ENCODE measurements at places on chromosomes 5 and 9. TPM values are rescaled to one million over a fixed set of nuclear protein-coding genes. Genes with fewer than 3 reads are reported as not detected.
A peak's percentile ranks its signal among the peaks of the same experiment; 100 is the strongest.

DNA sequence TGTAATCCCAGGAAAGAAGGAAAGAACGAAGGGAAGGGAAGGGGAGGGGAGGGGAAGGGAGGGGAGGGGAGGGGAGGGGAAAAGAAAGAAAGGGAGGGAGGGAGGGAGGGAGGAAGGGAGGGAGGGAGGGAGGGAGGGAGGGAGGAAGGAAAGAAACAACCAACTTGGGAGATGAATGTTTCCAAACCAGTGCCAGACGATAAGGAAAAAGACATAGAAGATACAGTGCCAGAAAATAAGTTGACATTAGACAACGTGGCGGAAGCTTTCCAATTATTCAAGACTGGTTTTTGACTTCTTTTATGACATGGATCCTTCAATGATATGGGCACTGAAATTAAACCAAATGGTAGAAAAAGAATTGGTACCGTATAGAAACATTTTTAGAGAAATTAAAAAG is 181.2 kb upstream of the POU5F2 start:
- DNase-seq, result no peak
- H3K4me1 ChIP-seq, result peaks cover 21% of the 10 kb centered on the region
- no peak overlapping the region for H3K4me3 ChIP-seq
- no peaks in the 10 kb centered on the region for H3K27me3 ChIP-seq

DNA sequence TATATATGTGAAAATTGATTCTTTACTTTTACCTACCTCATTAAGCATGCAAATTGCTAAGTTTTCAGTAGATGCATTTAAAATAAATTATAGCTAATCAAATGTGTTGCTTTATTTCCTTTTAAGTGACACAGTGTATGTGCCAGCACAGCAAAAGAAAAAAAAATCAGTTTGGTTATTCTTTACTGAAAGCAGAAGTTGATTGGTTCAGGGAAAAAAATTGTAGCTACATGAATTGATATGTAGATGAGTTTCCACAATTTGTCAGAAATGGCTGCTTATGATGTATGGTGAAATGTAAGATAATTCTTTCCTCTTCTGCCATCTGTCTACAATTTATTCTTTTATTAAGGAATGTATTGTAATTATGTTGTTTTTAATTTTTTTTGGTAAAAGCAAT is 57.8 kb downstream of the PARP8 start:
- no peak overlapping the region for H3K4me3 ChIP-seq
- peaks cover 26% of the 10 kb centered on the region for H3K4me1 ChIP-seq
- no peaks in the 10 kb centered on the region for H3K36me3 ChIP-seq

- H3K4me3 ChIP-seq, result no peak overlapping the region
- no peak overlapping the region for H3K27ac ChIP-seq
- peaks cover 20% of the 10 kb centered on the region for H3K4me1 ChIP-seq
Measured at GRCh38 chr5:104512063-104512825, 949.7 kb upstream of the NUDT12 start.

GRCh38 chr5:52956915-52957747 is 32.0 kb upstream of the ITGA2 start:
- peaks cover 22% of the 10 kb centered on the region for H3K36me3 ChIP-seq
- no peak for DNase-seq
- no peak overlapping the region for H3K27ac ChIP-seq
- H3K4me1 ChIP-seq, result peaks cover 16% of the 10 kb centered on the region
- no peaks in the 10 kb centered on the region for H3K27me3 ChIP-seq

DNA sequence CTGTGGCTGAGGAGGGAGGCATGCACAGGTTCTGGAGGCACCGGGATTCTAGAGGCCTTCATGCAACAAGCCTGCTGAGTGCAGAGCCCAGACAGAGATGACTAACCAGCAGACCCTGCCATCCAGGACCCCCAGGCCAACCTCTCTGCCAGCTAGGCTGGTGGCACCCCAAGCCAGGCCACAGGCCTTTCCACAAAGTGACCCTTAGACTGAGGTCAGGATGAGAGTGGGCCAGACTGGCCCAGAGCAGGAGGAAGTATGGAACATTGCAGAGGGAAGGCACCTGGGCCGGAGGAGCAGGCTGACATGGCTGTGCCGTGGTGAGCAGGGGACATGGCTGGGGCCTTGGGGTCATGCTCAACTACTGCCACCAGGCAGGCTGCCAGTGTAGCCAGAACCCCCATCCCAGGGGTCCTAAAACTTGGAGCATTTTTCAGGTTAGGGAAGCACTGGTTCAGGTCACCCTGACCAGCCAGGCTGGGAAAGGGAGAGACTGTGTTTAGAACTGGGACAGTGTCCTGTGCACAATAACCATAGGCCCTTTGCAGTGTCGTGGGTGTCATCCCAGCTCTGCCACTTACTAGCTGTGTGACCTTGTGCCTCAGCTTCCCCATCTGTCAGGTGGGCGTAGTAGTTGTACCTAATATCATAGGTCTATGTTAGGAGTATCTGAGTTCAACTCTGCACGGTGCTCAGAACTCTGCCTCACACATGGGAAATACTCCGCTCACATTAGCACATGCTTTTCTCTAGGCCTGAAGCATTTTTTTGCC is 17.3 kb downstream of the TCF7 start:
- no peak overlapping the region for H3K27ac ChIP-seq
- peaks cover 12% of the 10 kb centered on the region for H3K4me1 ChIP-seq
- no peak overlapping the region for H3K4me3 ChIP-seq
- H3K27me3 ChIP-seq, result no peaks in the 10 kb centered on the region

GRCh38 chr9:113395000-113395861 is 5.9 kb downstream of the ALAD start:
- no peak overlapping the region for H3K4me3 ChIP-seq
- no peak overlapping the region for H3K27ac ChIP-seq
- no peaks in the 10 kb centered on the region for H3K27me3 ChIP-seq
- DNase-seq, result no peak

- H3K4me3 ChIP-seq, result no peak overlapping the region
- H3K27me3 ChIP-seq, result no peaks in the 10 kb centered on the region
- no peaks in the 10 kb centered on the region for H3K36me3 ChIP-seq
Measured at GRCh38 chr5:28408186-28408585, 1369.8 kb upstream of the CDH9 start.

DNA sequence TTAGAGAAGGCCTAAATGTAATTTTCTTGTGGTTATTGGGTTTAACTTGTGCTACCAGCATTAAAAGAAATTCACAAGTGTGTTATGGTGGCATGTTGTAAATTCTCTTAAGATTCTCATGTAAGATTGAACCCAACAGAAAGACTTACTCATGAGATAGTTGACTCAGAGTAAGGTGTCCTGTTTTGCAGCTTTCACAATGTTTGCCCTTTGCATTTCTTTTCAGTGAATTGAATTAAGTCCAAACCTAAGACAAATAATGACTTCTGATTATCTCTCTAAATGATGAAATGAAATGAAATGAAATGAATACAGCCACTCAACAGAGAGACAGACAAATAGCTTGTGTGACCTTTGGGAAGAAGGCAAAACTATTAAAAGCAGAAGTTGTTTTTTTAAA is 1696.9 kb upstream of the WWC1 start:
- no peaks in the 10 kb centered on the region for H3K36me3 ChIP-seq
- H3K27ac ChIP-seq, result no peak overlapping the region
- H3K4me3 ChIP-seq, result no peak overlapping the region
- no peaks in the 10 kb centered on the region for H3K4me1 ChIP-seq
- no peak for DNase-seq
- H3K27me3 ChIP-seq, result no peaks in the 10 kb centered on the region

GRCh38 chr5:151921916-151922315 is 2.7 kb downstream of the GLRA1 start:
- no peak for DNase-seq
- no peak overlapping the region for H3K27ac ChIP-seq
- peaks cover 2% of the 10 kb centered on the region for H3K36me3 ChIP-seq
- peaks cover 43% of the 10 kb centered on the region for H3K27me3 ChIP-seq

GRCh38 chr5:101435768-101436167 is 532.7 kb upstream of the ST8SIA4 start:
- no peak for DNase-seq
- no peaks in the 10 kb centered on the region for H3K4me1 ChIP-seq
- no peaks in the 10 kb centered on the region for H3K27me3 ChIP-seq
- H3K36me3 ChIP-seq, result no peaks in the 10 kb centered on the region

- no peaks in the 10 kb centered on the region for H3K36me3 ChIP-seq
- no peak overlapping the region for H3K27ac ChIP-seq
- DNase-seq, result no peak
- H3K4me1 ChIP-seq, result no peaks in the 10 kb centered on the region
- H3K4me3 ChIP-seq, result no peak overlapping the region
Measured at GRCh38 chr5:115932991-115933390, 29.3 kb upstream of the LVRN start.

- H3K36me3 ChIP-seq, result no peaks in the 10 kb centered on the region
- no peaks in the 10 kb centered on the region for H3K27me3 ChIP-seq
Measured at GRCh38 chr9:137497921-137498719, 39.0 kb upstream of the NSMF start.

- no peaks in the 10 kb centered on the region for H3K27me3 ChIP-seq
- no peak for DNase-seq
- H3K4me3 ChIP-seq, result no peak overlapping the region
- H3K36me3 ChIP-seq, result peaks cover 13% of the 10 kb centered on the region
- peaks cover 9% of the 10 kb centered on the region for H3K4me1 ChIP-seq
Measured at GRCh38 chr9:32969270-32969669, 32.2 kb downstream of the APTX start.

DNA sequence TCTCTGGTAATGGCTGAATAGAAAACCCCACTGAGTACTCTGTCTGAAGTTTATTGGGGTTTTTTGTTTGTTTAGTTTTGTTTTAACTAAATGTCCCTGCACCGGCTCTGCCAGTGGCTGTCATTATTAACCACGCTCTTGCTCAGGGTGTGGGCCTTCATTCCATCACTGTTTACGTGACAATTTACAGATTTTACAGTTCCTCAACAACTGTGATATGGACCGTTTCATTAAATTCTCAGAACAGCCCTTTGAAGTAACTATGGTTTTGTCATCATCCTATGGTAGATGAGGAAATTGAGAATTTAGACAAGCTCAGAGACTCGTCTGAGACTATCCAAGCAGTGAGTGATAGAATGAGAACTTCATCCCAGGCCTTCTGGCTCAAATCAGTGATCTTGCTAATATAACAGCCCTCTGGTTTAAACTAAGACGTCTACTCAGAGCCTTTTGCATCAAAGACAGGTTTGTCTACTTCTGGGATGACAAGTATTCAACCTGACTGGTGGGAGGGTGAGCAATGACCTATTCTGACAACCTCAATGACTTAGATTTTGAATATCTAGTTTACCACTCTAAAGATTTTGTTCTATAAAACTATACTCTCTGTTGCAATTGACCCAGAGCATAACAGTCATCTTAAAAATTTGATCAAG is 77.3 kb upstream of the MAP3K1 start:
- no peak overlapping the region for H3K4me3 ChIP-seq
- no peaks in the 10 kb centered on the region for H3K36me3 ChIP-seq
- no peak for DNase-seq
- no peaks in the 10 kb centered on the region for H3K27me3 ChIP-seq
- H3K27ac ChIP-seq, result no peak overlapping the region

DNA sequence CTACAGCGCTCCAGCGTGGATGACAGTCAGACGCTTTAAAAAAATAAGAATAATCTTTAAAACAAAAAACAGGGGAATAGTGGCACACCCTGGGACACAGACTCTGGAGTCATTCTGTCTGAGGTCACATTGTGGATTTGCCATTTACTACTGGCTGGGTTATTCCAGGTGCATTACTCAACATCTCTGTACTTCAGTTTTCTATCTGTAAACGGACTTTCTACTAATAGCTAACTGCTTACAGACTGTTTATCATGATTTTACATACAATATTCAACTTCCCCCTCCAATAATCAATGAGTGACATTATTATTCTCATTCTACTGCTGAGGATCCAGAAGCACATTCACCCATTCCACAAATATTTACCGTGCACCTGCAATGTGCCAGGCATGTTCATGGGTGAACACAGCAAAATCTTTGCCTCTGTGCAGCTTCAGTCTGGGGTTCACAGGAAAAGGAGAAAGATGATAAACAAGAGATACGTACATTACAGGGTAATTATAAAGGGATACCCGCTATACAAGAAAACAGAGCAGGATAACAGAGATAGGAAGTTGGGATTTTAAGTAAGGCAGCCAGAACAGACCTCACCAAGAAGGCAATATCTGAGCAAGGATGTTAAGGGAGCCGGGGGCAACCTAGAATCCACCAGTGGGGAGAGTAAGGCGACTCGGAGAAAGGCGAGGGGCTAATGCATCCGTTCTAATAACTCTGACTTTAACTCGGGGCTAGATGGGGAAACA is 984 bp upstream of the RAD23B start:
- DNase-seq, result no peak
- H3K4me1 ChIP-seq, result peaks cover 41% of the 10 kb centered on the region
- no peaks in the 10 kb centered on the region for H3K36me3 ChIP-seq
- peak overlapping the region; percentile 95 for H3K27ac ChIP-seq
- no peaks in the 10 kb centered on the region for H3K27me3 ChIP-seq
- peak overlapping the region; percentile 96 for H3K4me3 ChIP-seq

- H3K27ac ChIP-seq, result no peak overlapping the region
- H3K27me3 ChIP-seq, result no peaks in the 10 kb centered on the region
Measured at GRCh38 chr5:103333376-103333775, 74.8 kb downstream of the MACIR start.

GRCh38 chr5:132180134-132180745 is 47.4 kb downstream of the P4HA2 start:
- H3K27me3 ChIP-seq, result no peaks in the 10 kb centered on the region
- DNase-seq, result no peak
- no peak overlapping the region for H3K4me3 ChIP-seq
- peaks cover 25% of the 10 kb centered on the region for H3K4me1 ChIP-seq

GRCh38 chr9:106305428-106306133 is 557.4 kb upstream of the ZNF462 start:
- H3K36me3 ChIP-seq, result no peaks in the 10 kb centered on the region
- no peak overlapping the region for H3K4me3 ChIP-seq
- H3K27ac ChIP-seq, result no peak overlapping the region
- H3K4me1 ChIP-seq, result peaks cover 3% of the 10 kb centered on the region
- H3K27me3 ChIP-seq, result no peaks in the 10 kb centered on the region

GRCh38 chr9:72154468-72155285 is 5.4 kb downstream of the GDA start:
- no peak overlapping the region for H3K4me3 ChIP-seq
- no peak overlapping the region for H3K27ac ChIP-seq
- no peak for DNase-seq
- H3K27me3 ChIP-seq, result no peaks in the 10 kb centered on the region
- no peaks in the 10 kb centered on the region for H3K4me1 ChIP-seq
- H3K36me3 ChIP-seq, result no peaks in the 10 kb centered on the region

GRCh38 chr9:126519660-126520420 is 93.9 kb upstream of the LMX1B start:
- H3K27ac ChIP-seq, result no peak overlapping the region
- H3K27me3 ChIP-seq, result peaks cover 6% of the 10 kb centered on the region
- no peaks in the 10 kb centered on the region for H3K36me3 ChIP-seq

GRCh38 chr5:56529666-56530430 is 285.5 kb upstream of the MAP3K1 start:
- H3K27ac ChIP-seq, result no peak overlapping the region
- no peaks in the 10 kb centered on the region for H3K36me3 ChIP-seq
- no peak overlapping the region for H3K4me3 ChIP-seq
- H3K4me1 ChIP-seq, result peaks cover 8% of the 10 kb centered on the region
- DNase-seq, result no peak

The GCNT1 gene
- total RNA-seq, result 11.0 TPM

The SPATA31E1 gene
- total RNA-seq, result not detected

The STPG3 gene
- total RNA-seq, result not detected

The MAPKAP1 gene
- 93.9 TPM for total RNA-seq

The FASTKD3 gene
- total RNA-seq, result 10.2 TPM

The HTR4 gene
- total RNA-seq, result not detected

The PCDHAC2 gene
- total RNA-seq, result 6.7 TPM

The P4HA2 gene
- total RNA-seq, result 261 TPM

The EDIL3 gene
- total RNA-seq, result 604 TPM

The UNC5A gene
- total RNA-seq, result 0.15 TPM

All from chondrocyte (in vitro differentiated cells).